Esophagus muscularis mucosa (tissue), 4 donors: ENCODE measurements at places on chromosomes 12 and 14. TPM values are rescaled to one million over a fixed set of nuclear protein-coding genes. Genes with fewer than 3 reads are reported as not detected.

REP15 gene
- total RNA-seq, result 1.3 TPM

GRCh38 chr14:47044841-47045240 lies 393.3 kb upstream of the RPL10L start:
- DNase-seq, result no peak
- H3K27ac ChIP-seq, result no peak overlapping the region
- H3K4me3 ChIP-seq, result no peak overlapping the region
- no peaks in the 10 kb centered on the region for H3K4me1 ChIP-seq
- H3K27me3 ChIP-seq, result no peaks in the 10 kb centered on the region

- H3K27me3 ChIP-seq, result no peaks in the 10 kb centered on the region
- no peak overlapping the region for H3K4me3 ChIP-seq
- H3K36me3 ChIP-seq, result no peaks in the 10 kb centered on the region
Measured at GRCh38 chr12:63308671-63309070, 157.7 kb upstream of the AVPR1A start.

GRCh38 chr14:72780751-72781150 lies 113.2 kb downstream of the DPF3 start:
- DNase-seq, result peak; percentile 34
- H3K4me3 ChIP-seq, result no peak overlapping the region
- peaks cover 12% of the 10 kb centered on the region for H3K4me1 ChIP-seq
- no peaks in the 10 kb centered on the region for H3K36me3 ChIP-seq

DNA sequence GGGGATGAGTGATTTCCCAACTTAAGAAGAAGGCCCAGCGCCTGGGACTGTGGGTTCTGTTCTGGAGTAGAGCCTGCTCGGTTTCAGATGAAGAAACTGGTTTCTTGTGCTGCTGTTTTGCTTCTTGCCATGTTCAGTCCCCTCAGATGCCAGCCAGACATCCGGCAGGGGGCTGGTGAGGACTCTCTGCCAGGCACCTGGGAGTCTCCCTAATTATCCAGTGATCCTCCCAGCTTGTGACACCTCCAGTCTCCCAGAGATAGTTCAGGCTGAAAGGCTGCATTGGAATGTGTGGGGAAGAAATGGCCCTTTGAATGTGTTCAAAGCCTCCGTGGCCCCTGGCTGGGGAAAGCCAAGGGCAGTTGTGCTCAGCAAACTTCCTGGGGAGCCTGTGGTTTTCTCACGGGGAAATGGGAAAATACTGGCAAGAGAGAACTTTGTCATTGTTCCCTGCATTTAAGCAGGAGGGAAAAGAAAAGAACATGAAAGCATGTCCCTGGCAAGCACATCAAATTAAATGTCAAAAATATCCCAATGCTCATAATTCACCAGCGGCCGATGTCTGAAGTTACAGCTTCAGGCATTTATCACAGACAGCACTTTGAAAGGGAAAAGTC lies 8.5 kb upstream of the SERPINA12 start:
- H3K27ac ChIP-seq, result no peak overlapping the region
- H3K4me3 ChIP-seq, result no peak overlapping the region
- no peaks in the 10 kb centered on the region for H3K4me1 ChIP-seq
- no peak for DNase-seq

KRT83 gene
- total RNA-seq, result not detected

DNA sequence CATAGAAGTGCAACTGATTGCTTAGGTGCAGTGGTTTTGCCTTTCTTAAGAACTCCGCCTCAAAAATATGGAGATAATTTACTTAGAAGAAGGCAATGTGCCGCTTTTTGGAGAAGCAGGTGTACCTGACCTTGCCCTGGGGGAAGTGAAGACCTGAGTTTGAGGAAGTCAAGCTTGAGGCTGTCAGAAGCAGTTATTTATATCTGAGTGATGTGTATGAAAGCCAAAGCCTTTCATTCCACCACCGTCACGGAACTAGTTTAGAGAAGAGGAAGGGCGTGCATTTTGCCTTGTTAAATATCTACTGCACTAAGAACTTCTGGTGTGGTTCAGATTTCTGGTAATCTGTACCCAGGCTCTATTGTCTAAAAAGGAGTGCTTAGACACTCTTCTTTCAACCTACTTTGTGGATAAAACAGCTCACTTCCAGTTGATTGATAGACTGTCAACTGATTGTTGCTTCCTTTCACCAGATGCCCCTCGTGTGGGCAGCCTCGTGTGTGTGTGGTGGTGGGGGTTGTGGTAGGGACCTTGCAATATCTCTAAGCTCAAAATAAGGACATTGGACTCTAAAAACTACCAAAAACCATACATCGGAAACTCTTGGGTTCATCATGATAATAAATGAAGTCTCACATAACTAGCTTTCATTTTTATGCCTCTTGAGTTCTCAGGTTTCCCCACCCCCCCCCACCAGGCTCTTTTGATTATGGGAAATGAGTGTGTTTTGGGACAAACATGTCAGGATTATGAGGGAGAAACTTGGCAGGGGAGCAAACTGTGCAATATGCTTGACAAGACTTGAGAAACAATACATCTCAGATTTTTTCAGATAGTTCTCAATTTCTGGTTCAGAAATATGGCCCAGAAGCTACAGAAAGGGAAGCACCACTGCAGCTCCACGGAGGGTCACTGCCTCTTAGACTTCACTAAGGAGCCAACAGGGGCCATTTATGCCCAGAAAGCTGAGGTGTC lies 78.6 kb downstream of the ARF6 start:
- no peak for DNase-seq
- no peak overlapping the region for H3K4me3 ChIP-seq
- H3K36me3 ChIP-seq, result no peaks in the 10 kb centered on the region
- no peaks in the 10 kb centered on the region for H3K27me3 ChIP-seq
- H3K4me1 ChIP-seq, result peaks cover 45% of the 10 kb centered on the region

FSCB gene
- total RNA-seq, result not detected

GRCh38 chr12:112533528-112533927 lies 114.8 kb downstream of the PTPN11 start:
- no peak for DNase-seq
- no peaks in the 10 kb centered on the region for H3K36me3 ChIP-seq
- no peaks in the 10 kb centered on the region for H3K4me1 ChIP-seq
- H3K27me3 ChIP-seq, result no peaks in the 10 kb centered on the region
- H3K4me3 ChIP-seq, result no peak overlapping the region

DNA sequence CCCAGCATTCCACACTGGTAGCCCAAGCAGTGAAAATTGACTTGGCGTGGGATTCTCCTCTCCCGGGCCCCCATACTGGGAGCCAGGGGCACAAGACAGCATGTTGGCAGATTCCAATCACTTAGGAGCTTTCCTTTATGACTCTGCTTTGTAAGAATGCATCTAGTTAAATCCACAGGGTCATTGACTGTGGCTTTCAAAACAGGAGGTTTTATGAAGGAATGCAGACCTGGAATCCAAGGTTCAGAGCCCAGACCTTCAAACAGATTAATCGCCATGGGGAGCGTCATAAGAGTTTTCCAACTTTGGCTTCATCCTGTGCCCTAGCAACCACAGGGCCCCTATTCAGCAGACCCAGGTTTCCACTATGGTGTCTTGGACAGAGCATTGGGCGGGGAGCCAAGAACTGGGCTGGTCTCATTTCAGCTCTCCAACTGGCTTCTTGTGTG lies 76.4 kb upstream of the RMST start:
- H3K4me1 ChIP-seq, result no peaks in the 10 kb centered on the region
- no peaks in the 10 kb centered on the region for H3K36me3 ChIP-seq
- H3K27ac ChIP-seq, result no peak overlapping the region
- no peak for DNase-seq

GRCh38 chr14:100989924-100990323 lies 86.4 kb upstream of the RTL1 start:
- H3K36me3 ChIP-seq, result no peaks in the 10 kb centered on the region
- no peak overlapping the region for H3K27ac ChIP-seq
- H3K4me1 ChIP-seq, result no peaks in the 10 kb centered on the region
- no peak for DNase-seq
- H3K27me3 ChIP-seq, result no peaks in the 10 kb centered on the region

- H3K27ac ChIP-seq, result peak overlapping the region; percentile 89
- no peak for DNase-seq
- H3K4me3 ChIP-seq, result peak overlapping the region; percentile 83
- no peaks in the 10 kb centered on the region for H3K27me3 ChIP-seq
Measured at GRCh38 chr12:31325524-31325875, 450 bp downstream of the SINHCAF start.

GRCh38 chr14:22213120-22213519 lies 375.9 kb downstream of the DAD1 start:
- no peaks in the 10 kb centered on the region for H3K27me3 ChIP-seq
- no peak overlapping the region for H3K4me3 ChIP-seq
- no peaks in the 10 kb centered on the region for H3K36me3 ChIP-seq
- H3K27ac ChIP-seq, result no peak overlapping the region
- DNase-seq, result no peak

- H3K27ac ChIP-seq, result no peak overlapping the region
- DNase-seq, result no peak
- no peak overlapping the region for H3K4me3 ChIP-seq
- H3K27me3 ChIP-seq, result no peaks in the 10 kb centered on the region
Measured at GRCh38 chr12:113105606-113106271, 29.8 kb downstream of the RASAL1 start.

KCNH3 gene
- 0.34 TPM for total RNA-seq

DNA sequence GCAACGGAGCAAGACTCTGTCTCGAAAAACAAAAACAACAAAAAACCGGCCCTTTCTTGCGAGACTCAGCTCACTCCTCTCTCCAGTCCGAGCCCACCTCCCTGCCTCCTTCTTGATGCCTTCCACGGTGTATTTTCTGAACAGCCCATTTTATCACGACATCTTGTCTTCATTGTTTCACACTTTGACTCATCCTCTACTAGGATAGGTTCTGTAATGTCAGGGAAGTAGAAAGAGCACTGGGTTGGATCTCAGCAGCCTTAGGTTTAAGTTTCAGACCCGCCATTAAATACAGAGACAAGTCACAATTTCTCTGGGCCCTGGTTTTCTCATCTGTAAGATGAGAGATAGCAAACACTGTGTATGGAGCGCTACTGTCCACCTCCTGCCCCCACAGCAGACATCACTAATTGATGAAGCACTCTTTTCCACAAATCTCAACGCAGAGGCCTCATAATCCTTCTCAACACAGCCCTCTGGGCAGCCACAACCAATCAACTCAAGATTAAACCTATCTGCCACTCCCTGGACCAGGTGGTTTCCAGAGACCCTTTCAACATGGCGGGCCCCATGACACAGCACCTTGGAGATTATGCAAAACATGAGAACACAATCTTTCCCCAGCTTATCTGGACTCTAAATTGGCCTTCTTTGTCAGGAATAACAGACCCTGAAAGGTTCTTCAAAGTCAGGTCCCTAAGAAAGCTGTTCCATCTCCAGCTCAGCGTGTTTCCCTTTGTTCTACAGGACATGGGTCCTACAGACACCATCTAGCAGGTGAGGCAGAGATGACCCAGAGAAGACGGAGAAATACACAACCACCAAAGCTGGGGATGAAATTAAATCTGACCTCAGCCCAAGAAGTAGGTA lies 35.6 kb downstream of the CCDC88C start:
- no peak for DNase-seq
- H3K4me3 ChIP-seq, result no peak overlapping the region
- no peak overlapping the region for H3K27ac ChIP-seq
- no peaks in the 10 kb centered on the region for H3K36me3 ChIP-seq
- no peaks in the 10 kb centered on the region for H3K27me3 ChIP-seq
- peaks cover 38% of the 10 kb centered on the region for H3K4me1 ChIP-seq

FANCM gene
- 2.7 TPM for total RNA-seq

FAM181A gene
- not detected for total RNA-seq

DNA sequence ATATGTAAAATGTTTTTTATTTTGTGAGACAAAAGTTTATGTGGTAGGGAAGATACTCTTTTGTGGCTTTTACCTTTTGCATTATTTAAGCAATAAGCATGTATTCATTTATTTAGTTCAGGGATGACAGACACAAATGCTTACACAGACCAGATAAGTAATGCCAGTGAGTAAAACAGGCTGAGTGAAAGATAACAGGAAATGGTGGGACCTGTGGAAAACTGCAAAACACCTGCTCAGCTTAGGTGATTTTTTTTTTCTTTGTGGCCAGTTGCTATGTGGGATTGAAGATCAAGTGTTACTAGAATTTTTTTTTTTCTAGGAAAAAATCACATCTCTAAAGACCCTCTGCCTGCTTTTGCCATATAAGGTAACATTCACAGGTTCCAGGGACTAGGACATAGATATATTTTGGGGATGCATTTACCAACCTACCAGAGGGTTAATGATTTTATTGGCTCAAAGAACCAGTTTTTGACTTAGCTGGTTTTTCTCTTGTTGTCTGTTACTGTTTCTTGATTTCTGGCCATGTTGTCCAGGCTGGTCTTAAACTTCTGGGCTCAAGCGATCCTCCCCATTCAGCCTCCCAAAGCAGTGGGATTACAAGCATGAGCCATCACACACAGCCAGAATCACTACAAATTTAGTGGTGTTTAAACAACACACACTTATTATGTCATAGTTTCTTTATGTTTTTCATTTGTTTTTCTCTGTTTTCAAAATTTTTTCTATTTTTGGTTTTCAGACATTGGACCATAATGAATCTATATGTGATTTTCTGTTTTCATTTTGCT lies 9.8 kb downstream of the PSMA6 start:
- H3K4me3 ChIP-seq, result no peak overlapping the region
- H3K36me3 ChIP-seq, result no peaks in the 10 kb centered on the region
- no peak for DNase-seq
- no peaks in the 10 kb centered on the region for H3K27me3 ChIP-seq
- no peak overlapping the region for H3K27ac ChIP-seq

DNA sequence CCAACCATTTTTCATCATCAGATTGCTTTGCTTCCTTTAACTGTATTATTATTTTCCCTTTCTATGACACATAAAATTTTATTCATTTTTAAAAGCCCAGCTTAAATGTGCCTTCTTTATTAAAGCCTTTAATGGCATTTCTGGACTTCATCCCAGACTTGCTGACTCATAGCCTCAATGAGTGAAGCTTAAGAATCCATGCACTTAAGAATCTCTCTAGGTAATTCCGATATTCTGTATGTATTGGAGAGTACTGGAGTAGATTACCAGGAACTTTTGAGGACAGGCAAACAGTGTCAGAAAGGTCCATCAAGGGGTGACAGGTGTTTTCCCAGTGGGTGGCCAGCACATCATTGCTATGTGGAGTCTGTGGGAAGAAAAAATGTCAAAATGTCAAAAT lies 107.9 kb downstream of the PTPRQ start:
- no peak overlapping the region for H3K4me3 ChIP-seq
- H3K27me3 ChIP-seq, result no peaks in the 10 kb centered on the region
- peaks cover 27% of the 10 kb centered on the region for H3K4me1 ChIP-seq
- DNase-seq, result no peak

GRCh38 chr14:75989134-75989533 lies 3.6 kb downstream of the IFT43 start:
- H3K4me3 ChIP-seq, result no peak overlapping the region
- DNase-seq, result no peak
- H3K36me3 ChIP-seq, result peaks cover 22% of the 10 kb centered on the region
- H3K27me3 ChIP-seq, result no peaks in the 10 kb centered on the region
- peak overlapping the region; percentile 96 for H3K27ac ChIP-seq
- peaks cover 55% of the 10 kb centered on the region for H3K4me1 ChIP-seq

MYL2 gene
- total RNA-seq, result not detected

GRCh38 chr12:90515199-90516175 lies 439.5 kb downstream of the CCER1 start:
- no peak overlapping the region for H3K4me3 ChIP-seq
- H3K4me1 ChIP-seq, result peaks cover 18% of the 10 kb centered on the region
- no peaks in the 10 kb centered on the region for H3K36me3 ChIP-seq
- no peak overlapping the region for H3K27ac ChIP-seq

DCN gene
- 1,968 TPM for total RNA-seq

- no peak overlapping the region for H3K4me3 ChIP-seq
- H3K27ac ChIP-seq, result no peak overlapping the region
- no peak for DNase-seq
- H3K36me3 ChIP-seq, result no peaks in the 10 kb centered on the region
- H3K4me1 ChIP-seq, result peaks cover 19% of the 10 kb centered on the region
- H3K27me3 ChIP-seq, result peaks cover 18% of the 10 kb centered on the region
Measured at GRCh38 chr12:47947341-47947740, 16.1 kb upstream of the TMEM106C start.

GRCh38 chr12:102962532-102962931 lies 5.1 kb downstream of the ASCL1 start:
- no peak overlapping the region for H3K4me3 ChIP-seq
- H3K36me3 ChIP-seq, result no peaks in the 10 kb centered on the region
- H3K27me3 ChIP-seq, result peaks cover 97% of the 10 kb centered on the region
- DNase-seq, result no peak
- peaks cover 36% of the 10 kb centered on the region for H3K4me1 ChIP-seq
